Prostate gland (tissue), 2 donors: ENCODE measurements at places on chromosomes 13 and 19. TPM values are rescaled to one million over a fixed set of nuclear protein-coding genes. Genes with fewer than 3 reads are reported as not detected.

The MIDN gene
- 35.8 TPM for total RNA-seq

The TMEM238 gene
- total RNA-seq = 116 TPM

The ERICH4 gene
- total RNA-seq = not detected

The KLHL1 gene
- not detected for total RNA-seq

The UBL5 gene
- 675 TPM for total RNA-seq

The ZNF575 gene
- total RNA-seq = not detected

The FFAR1 gene
- total RNA-seq = not detected

The RPS5 gene
- 2,289 TPM for total RNA-seq

The ZNF471 gene
- total RNA-seq = 4.9 TPM

The JAK3 gene
- 10.1 TPM for total RNA-seq

The LRRC8E gene
- total RNA-seq = 4.8 TPM

The FBXL12 gene
- total RNA-seq = 17.6 TPM

- H3K4me1 ChIP-seq = no peaks in the 10 kb centered on the region
- DNase-seq = peak; percentile 50
- peaks cover 16% of the 10 kb centered on the region for H3K36me3 ChIP-seq
- no peak overlapping the region for H3K4me3 ChIP-seq
- H3K27me3 ChIP-seq = no peaks in the 10 kb centered on the region
- H3K27ac ChIP-seq = no peak overlapping the region
These were observed 12.1 kb downstream of the PIN1 start for GRCh38 chr19:9847087-9847671.

GRCh38 chr13:45337395-45337794, 3.6 kb downstream of the TPT1 start:
- peaks cover 16% of the 10 kb centered on the region for H3K4me1 ChIP-seq
- DNase-seq = no peak
- no peak overlapping the region for H3K4me3 ChIP-seq
- H3K27ac ChIP-seq = no peak overlapping the region
- H3K36me3 ChIP-seq = peaks cover 5% of the 10 kb centered on the region

- H3K4me1 ChIP-seq = no peaks in the 10 kb centered on the region
- H3K27me3 ChIP-seq = no peaks in the 10 kb centered on the region
- peak; percentile 70 for DNase-seq
- H3K36me3 ChIP-seq = no peaks in the 10 kb centered on the region
- no peak overlapping the region for H3K4me3 ChIP-seq
These were observed 1.6 kb upstream of the KLK10 start for GRCh38 chr19:51020988-51021651.

GRCh38 chr13:35953537-35954206, 177.5 kb downstream of the DCLK1 start:
- H3K4me1 ChIP-seq = no peaks in the 10 kb centered on the region
- no peaks in the 10 kb centered on the region for H3K36me3 ChIP-seq
- no peak overlapping the region for H3K4me3 ChIP-seq
- DNase-seq = peak; percentile 70
- H3K27ac ChIP-seq = no peak overlapping the region

GRCh38 chr13:46387064-46387851, at the start of gene RUBCNL:
RUBCNL (minus strand) TSS chr13:46387252; CDS start chr13:46372475, 14,777 bp downstream.
- H3K27ac ChIP-seq = no peak within 1 kb of the TSS
- H3K4me3 ChIP-seq = peak within 1 kb of the TSS; percentile 30
- no peaks in the 10 kb centered on the region for H3K36me3 ChIP-seq

GRCh38 chr13:78662467-78662866, 3.5 kb upstream of the OBI1 start:
- H3K4me1 ChIP-seq = peaks cover 6% of the 10 kb centered on the region
- DNase-seq = no peak
- no peaks in the 10 kb centered on the region for H3K36me3 ChIP-seq
- no peak overlapping the region for H3K27ac ChIP-seq
- no peak overlapping the region for H3K4me3 ChIP-seq

- no peaks in the 10 kb centered on the region for H3K36me3 ChIP-seq
- no peaks in the 10 kb centered on the region for H3K27me3 ChIP-seq
- H3K4me1 ChIP-seq = no peaks in the 10 kb centered on the region
These were observed 363.9 kb downstream of the MYO16 start for GRCh38 chr13:108993346-108993745.

GRCh38 chr19:5403968-5404640, 51.1 kb upstream of the ZNRF4 start:
- no peaks in the 10 kb centered on the region for H3K4me1 ChIP-seq
- peaks cover 4% of the 10 kb centered on the region for H3K27me3 ChIP-seq
- no peak overlapping the region for H3K4me3 ChIP-seq
- H3K36me3 ChIP-seq = no peaks in the 10 kb centered on the region

- H3K4me1 ChIP-seq = no peaks in the 10 kb centered on the region
- H3K27ac ChIP-seq = no peak overlapping the region
- no peak overlapping the region for H3K4me3 ChIP-seq
- H3K36me3 ChIP-seq = no peaks in the 10 kb centered on the region
- DNase-seq = no peak
- H3K27me3 ChIP-seq = peaks cover 2% of the 10 kb centered on the region
These were observed 19.9 kb downstream of the IFNL3 start for GRCh38 chr19:39224910-39225309.

GRCh38 chr13:28100150-28101121, at the start of gene FLT3:
FLT3 (minus strand) TSS chr13:28100576; CDS start chr13:28100510, 66 bp downstream.
- H3K27me3 ChIP-seq = peaks cover 26% of the 10 kb centered on the region
- no peak within 1 kb of the TSS for H3K27ac ChIP-seq
- DNase-seq = no peak
- H3K4me1 ChIP-seq = no peaks in the 10 kb centered on the region

DNA sequence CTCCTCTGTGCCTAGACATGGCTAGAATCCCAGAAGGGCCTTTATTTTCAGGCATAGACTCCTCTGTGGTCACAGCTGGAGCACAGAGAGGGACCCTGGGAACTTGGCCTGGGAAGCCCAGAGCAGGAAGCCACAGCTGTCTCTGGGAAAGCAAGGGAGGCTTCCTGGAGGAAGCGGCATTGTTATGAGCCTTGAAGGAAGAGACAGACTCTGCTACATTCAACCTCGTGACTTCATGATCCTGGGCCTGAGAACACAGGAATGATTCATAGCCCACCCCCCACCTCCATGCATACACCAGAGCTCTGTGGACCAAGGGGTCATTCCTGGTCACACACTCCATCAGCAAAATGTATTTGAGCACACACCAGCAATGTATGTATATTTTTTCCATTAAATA, 8.6 kb downstream of the RDH8 start:
- H3K4me1 ChIP-seq = no peaks in the 10 kb centered on the region
- DNase-seq = no peak
- H3K27me3 ChIP-seq = peaks cover 2% of the 10 kb centered on the region
- H3K4me3 ChIP-seq = no peak overlapping the region
- no peaks in the 10 kb centered on the region for H3K36me3 ChIP-seq

GRCh38 chr13:20404488-20405222, 121.0 kb downstream of the CRYL1 start:
- H3K27ac ChIP-seq = no peak overlapping the region
- no peaks in the 10 kb centered on the region for H3K27me3 ChIP-seq
- DNase-seq = no peak
- no peak overlapping the region for H3K4me3 ChIP-seq
- H3K4me1 ChIP-seq = no peaks in the 10 kb centered on the region

GRCh38 chr19:54231077-54231931, 8.5 kb upstream of the LILRB3 start:
- H3K36me3 ChIP-seq = no peaks in the 10 kb centered on the region
- peak; percentile 79 for DNase-seq
- H3K4me1 ChIP-seq = no peaks in the 10 kb centered on the region
- H3K4me3 ChIP-seq = no peak overlapping the region

- no peak for DNase-seq
- H3K27ac ChIP-seq = no peak overlapping the region
- H3K36me3 ChIP-seq = no peaks in the 10 kb centered on the region
- H3K4me3 ChIP-seq = no peak overlapping the region
- H3K4me1 ChIP-seq = no peaks in the 10 kb centered on the region
These were observed 13.1 kb upstream of the CEACAM19 start for GRCh38 chr19:44658069-44658733.

- H3K4me1 ChIP-seq = no peaks in the 10 kb centered on the region
- peak overlapping the region; percentile 45 for H3K4me3 ChIP-seq
- H3K27me3 ChIP-seq = no peaks in the 10 kb centered on the region
- H3K36me3 ChIP-seq = no peaks in the 10 kb centered on the region
- no peak for DNase-seq
- H3K27ac ChIP-seq = peak overlapping the region; percentile 68
These were observed 735 bp downstream of the BRSK1 start for GRCh38 chr19:55284405-55285058.

DNA sequence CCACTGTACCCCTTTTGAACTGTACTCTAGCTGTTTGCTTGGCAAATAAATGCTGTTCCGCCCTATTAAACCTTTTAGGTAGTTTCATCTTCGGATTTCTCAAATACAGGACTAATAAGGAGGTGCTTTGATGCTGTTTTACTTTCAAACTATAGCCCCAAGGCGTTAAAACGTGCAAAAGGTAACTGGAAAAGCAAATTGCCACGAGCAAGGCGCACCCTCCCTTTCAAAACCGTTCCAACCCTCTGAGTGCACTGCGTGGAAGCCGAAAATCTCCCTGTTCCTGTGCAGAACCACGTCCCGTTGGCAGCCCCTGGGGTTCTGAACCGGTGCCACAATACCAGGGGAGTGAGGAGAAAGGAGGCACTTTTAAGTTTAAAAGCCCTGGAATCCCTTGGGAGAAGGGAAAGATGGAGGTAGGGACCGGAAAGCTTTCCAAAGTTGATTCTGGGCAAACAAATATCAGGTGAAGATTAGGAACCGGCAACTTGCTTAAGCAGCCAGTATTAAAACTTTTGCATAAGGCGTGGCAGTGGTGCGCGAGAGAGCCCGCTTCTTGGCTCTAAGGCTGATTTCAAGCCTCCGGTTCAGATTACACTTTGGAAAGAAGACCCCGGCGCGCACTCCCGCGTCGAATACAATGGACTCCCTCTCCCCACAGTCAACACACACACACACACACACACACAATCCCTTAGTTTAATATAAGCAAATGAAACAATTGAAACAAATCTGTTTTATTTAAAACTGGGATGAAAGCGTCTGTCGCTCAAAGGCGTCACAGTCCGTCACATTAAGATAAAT, 9.5 kb downstream of the POU4F1 start:
- H3K36me3 ChIP-seq = no peaks in the 10 kb centered on the region
- H3K27me3 ChIP-seq = peaks cover 57% of the 10 kb centered on the region
- no peaks in the 10 kb centered on the region for H3K4me1 ChIP-seq
- DNase-seq = no peak
- no peak overlapping the region for H3K4me3 ChIP-seq

DNA sequence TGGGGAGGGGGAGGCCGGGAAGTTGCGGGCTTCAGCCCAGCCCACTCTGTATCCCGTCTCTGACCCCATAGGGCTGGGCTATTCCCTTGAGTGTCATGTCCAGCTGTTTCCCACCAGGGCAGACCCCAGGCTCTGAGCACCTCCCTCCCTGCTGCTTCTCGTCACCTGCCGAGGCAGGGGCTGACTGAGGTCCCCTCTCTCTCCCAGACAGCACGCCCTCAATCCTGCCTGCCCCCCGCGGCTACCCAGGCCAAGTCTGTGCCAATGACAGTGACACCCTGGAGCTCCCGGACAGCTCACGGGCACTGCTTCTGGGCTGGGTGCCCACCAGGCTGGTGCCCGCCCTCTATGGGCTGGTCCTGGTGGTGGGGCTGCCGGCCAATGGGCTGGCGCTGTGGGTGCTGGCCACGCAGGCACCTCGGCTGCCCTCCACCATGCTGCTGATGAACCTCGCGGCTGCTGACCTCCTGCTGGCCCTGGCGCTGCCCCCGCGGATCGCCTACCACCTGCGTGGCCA, 625 bp downstream of the F2RL3 start:
- peak; percentile 44 for DNase-seq
- H3K4me3 ChIP-seq = peak overlapping the region; percentile 4
- H3K27ac ChIP-seq = no peak overlapping the region
- no peaks in the 10 kb centered on the region for H3K27me3 ChIP-seq

DNA sequence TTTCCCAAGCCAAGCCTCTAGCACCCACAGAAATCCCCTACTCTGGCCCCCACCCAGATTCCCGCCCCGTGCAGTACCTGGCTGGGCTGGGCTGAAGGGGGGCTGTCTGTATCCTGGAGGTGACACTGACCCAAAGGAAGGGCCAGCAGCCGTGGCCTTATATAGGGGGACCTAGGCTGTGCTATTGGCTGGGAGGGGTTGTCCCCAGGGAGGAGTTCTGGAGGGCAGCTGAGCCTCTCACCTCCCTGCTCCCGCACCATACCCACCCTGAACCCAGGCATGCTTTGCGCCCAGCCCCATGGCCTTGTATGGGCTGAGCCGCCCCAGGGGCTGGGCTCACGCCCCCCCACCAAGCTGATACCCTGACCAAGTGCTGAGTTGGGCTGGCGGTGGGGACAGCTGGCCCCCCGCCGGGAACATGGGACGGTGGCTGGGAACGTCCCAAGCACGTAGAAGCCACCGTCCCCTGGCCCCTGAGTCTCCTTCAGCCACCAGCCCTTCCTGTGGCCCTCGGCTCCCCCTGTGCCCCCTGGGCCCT, at the start of gene CKM:
Gene CKM (minus strand): TSS at position 132 of the 538 bp plus-strand sequence. CDS start 3,162 bp downstream, outside the sequence.
- H3K36me3 ChIP-seq = no peaks in the 10 kb centered on the region
- H3K4me1 ChIP-seq = no peaks in the 10 kb centered on the region
- H3K4me3 ChIP-seq = no peak within 1 kb of the TSS
- peak within 1 kb of the TSS; percentile 18 for H3K27ac ChIP-seq

DNA sequence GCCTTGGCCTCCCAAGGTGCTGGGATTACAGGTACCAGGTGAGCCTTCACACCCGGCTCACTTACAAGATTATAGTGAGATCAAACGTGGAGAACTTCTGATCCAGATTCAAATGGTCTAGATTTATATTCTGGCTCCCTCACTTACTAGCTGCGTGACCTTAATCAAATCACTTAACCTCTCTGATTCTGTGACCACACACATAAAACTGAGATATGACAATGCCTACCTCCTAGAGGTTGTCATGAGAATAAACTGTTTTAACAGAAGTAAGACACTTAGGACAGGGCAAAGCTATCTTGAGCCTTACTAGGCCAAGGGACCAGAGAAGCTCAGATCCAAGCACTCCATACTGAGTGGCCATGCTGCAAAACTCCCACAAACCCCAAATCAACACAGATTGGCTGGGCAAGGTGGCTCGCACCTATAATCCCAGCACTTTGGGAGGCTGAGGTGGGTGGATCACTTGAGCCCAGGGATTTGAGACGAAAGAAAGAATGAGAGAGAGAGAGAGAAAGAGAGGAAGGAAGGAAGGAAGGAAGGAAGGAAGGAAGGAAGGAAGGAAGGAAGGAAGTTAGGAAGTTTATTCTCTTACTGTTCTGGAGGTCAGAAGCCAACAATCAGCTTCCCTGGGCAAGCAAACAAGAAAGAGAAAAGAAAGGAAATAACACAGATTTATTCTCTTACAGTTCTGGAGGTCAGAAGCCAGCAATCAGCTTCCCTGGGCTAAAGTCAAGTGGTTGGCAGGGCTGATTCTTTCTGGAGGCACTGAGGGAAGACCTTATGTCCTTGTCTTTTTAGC, 46.1 kb upstream of the MAP3K10 start:
- DNase-seq = no peak
- H3K4me3 ChIP-seq = no peak overlapping the region
- no peaks in the 10 kb centered on the region for H3K4me1 ChIP-seq
- no peak overlapping the region for H3K27ac ChIP-seq
- no peaks in the 10 kb centered on the region for H3K36me3 ChIP-seq
- peaks cover 4% of the 10 kb centered on the region for H3K27me3 ChIP-seq
